ENCODE measurements at places on chromosomes 2 and 18. TPM values are rescaled to one million over a fixed set of nuclear protein-coding genes. Genes with fewer than 3 reads are reported as not detected.

The HNMT gene
- total RNA-seq, result 11.8 TPM

The ATL2 gene
- total RNA-seq, result 27.1 TPM

The IL36RN gene
- total RNA-seq, result not detected

DNA sequence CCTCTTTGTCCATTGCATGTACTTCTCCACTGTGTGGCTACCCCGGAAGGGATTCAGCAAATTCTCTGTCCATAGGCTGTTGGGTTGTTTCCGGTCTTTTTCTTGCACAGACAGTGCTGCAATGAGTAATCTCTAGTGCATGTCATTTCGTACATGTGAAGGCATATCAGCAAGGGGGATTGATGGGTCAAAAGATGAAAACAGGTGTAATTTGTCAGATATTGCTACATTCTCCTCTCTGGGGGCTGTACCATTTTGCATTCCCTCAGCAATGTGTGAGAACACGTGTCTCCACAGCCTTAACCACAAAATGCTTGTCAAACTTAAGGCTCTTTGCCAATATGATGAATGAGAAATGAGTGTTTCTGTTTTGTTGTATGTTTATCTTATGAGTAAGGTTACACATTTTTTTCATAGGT is 60.5 kb downstream of the KLHL29 start:
- DNase-seq, result no peak

The FAM237A gene
- 1.9 TPM for total RNA-seq

The CNTNAP5 gene
- not detected for total RNA-seq

DNA sequence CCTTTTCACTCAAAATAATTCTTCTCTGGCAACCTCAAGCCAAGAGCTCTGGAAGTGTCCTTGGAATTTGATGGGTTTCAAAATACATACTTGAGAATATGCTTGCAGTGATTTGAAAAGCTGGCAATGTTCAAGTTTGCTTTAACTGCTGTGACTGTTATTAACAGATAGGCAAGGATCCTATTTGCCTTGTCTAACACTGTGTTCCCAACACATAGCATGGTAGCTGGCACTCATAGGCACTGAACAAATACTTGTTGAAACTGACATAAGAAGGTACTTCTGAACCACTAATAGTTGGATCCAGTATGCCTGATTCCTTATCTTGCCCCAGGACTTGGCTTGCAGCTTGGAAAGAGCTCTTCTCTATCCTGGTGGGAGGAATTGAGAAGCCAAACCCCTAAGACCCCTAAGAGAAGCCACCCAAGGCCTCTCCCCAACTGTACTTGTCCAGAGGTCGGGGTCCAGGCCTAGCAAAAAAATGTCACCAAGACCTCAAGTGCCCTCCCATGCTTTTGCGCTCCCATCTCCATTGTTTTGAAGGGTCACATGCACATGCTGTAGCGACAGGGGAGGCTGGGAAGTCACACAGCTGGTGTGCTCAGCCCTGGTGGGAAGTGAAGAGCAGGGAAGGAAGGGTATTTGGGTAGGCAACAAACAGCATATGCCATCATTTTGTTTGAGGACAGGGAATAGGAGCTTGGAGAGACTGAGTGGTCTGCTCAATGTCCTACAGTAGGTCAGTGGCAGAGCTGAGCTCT is 118.4 kb upstream of the HAAO start:
- DNase-seq, result peak; percentile 46

DNA sequence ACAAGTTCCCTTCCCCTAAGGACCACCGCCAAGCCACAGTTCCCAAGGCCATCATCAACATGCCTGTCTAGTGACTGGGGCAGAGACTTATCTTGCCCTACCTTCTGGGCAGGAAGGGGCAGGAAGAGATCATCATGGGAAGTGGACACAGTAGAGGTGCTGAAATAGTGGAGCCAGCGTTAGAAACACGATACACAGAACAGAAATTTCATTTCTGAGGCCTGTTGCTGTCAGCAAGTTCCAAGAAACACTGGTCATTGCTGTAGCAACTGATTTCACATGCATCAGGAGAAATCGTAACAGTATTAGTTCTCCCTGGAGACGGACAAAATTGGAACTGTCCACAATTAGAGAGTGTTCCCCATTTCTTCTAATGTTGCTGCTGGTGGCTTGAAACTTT is 83.0 kb downstream of the COLEC12 start:
- no peak for DNase-seq

DNA sequence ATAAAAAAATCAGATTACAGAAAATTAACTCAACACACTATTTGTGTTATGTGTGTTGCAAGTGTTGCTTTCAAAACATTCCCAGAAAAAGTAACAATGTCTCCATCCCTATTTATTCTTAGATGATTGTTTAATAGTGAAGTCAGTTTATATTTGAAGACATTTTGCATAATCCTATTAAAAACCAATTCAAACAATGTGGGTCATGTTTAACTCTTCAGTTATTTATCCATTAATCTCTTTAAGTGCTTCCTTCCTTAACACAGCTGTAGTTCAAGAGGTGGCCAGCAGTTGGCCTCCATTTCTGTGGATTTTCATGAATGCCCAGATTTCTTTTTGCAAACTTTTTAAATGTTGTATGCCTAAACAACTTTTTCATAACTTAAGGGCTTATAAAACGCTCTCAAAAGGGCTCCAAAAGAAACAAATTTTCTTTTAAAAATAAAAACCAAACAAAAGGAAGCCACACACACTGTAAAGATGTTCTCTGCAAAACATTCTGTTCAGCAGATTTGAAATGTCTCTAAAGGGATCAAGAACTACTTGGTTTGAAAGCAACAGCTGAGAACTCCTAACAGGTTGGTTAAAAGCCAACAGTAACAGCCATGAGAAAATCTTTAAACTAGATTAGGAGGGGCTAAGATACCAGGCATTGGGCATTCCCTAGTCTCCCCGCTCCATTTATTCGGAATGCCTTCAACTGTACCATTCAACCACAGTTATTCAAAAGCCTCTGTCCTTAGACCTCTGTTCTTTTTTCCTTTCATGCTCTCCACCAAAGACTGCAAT is 71.5 kb downstream of the THADA start:
- no peak for DNase-seq

- DNase-seq, result no peak
These were observed 9.6 kb downstream of the ICA1L start for GRCh38 chr2:202861987-202862386.

The SIX3 gene
- not detected for total RNA-seq

GRCh38 chr2:64945973-64946768 is 43.0 kb upstream of the SLC1A4 start:
- no peak for DNase-seq

DNA sequence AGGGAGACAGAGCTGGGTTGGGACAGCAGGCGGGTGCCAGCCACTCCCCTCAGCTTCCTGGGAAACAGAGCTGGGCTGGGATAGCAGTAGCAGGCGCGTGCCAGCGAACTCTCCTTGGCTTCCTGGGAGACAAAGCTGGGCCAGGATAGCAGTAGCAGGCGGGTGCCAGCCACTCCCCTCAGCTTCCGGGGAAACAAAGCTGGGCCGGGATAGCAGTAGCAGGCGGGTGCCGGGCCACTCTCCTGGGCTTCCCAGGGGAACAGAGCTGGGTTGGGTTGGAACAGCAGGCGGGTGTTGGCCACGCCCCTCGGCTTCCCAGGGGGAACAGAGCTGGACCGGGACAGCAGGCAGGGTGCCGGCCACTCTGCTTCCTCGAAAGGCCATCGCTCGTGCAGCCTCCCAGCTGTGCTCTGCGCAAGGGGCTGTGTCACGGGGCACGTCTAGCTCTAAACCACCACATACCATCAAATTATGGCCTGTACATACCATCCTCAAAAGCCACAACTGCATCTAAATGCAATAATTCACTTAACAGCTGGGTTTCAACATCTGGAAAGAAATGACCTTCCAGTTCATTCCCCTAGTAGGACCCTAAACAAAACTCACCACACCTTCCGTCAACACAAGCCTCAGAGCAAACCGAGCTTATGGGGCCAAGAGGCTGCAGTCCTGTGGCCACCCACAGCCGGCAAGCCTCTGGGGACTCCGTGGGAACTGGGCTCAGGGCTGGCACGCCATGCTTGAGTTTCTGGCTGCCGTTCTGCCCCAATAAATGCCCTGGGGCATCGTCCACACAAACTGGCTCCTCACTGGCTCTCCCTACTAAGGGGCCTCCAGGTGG is 228.3 kb downstream of the TWIST2 start:
- DNase-seq, result no peak

GRCh38 chr2:41598161-41598894 is 449.5 kb upstream of the PKDCC start:
- DNase-seq, result no peak

The CRYGC gene
- total RNA-seq, result not detected

GRCh38 chr18:39057423-39058064 is 1491.9 kb upstream of the CELF4 start:
- no peak for DNase-seq

GRCh38 chr18:2758309-2758708 is 88.5 kb upstream of the EMILIN2 start:
- DNase-seq, result no peak

- DNase-seq, result no peak
These were observed 59.4 kb upstream of the HPCAL1 start for GRCh38 chr2:10242998-10243925.

GRCh38 chr18:63757541-63757940 is 17.7 kb upstream of the SERPINB7 start:
- no peak for DNase-seq

DNA sequence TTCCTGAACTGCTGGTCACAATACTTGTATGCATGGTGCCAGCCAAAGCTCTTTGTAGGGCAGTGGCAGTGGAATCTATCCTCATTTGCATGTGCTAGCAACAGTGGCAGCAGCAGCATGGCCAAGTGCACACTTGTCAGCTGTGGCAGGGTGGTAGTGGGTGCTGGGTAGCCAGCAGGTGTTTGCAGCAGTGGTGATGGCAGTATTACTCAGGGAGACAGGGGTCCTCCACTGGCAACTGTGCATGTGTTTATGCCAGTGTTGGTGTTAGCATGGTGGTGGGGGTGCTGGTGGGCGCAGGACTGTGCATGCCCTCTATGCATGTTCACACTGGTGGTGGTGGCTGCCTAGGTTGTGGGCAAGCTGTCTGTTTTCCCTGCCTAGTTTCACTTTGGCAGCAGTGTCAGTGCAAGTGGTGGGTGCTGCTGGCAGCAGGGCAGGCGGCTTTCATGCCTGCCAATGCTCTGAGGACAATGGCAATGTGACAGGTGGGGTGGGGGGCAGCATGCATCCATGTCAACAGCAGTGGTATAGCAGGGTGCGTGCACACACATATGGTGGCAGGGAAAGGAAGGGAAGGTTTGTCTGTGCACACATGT is 41.2 kb downstream of the GALNT13 start:
- no peak for DNase-seq

The SUMO1 gene
- 59.5 TPM for total RNA-seq

The RAX gene
- total RNA-seq, result not detected

GRCh38 chr2:161044095-161044865 is 115.9 kb upstream of the TANK start:
- no peak for DNase-seq

The C1GALT1C1L gene
- 0.48 TPM for total RNA-seq

DNA sequence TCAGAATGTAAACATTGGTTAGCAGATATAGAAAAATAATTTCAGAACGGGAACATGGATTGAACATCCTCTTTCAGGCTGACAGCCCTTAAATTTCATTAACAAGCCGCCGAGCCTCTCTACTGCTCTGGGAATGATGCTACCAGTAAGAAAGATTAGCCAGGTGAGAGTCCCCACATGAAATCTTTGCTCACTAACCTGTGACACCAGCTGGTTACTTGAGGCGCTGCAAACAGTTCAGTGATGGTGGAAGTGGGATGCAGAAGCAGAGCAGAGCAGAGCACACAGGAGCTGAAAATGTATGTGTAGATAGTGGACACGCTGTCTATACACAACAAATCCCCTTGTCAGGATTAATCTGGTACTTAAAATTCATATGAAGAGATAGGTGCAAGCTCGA is 721.1 kb downstream of the DPP10 start:
- DNase-seq, result no peak

GRCh38 chr18:28793901-28794300 is 617.0 kb upstream of the CDH2 start:
- no peak for DNase-seq

GRCh38 chr2:59277671-59278070 is 1036.5 kb upstream of the FANCL start:
- DNase-seq, result no peak

- no peak for DNase-seq
These were observed 5.6 kb upstream of the SMIM21 start for GRCh38 chr18:75433098-75433497.

DNA sequence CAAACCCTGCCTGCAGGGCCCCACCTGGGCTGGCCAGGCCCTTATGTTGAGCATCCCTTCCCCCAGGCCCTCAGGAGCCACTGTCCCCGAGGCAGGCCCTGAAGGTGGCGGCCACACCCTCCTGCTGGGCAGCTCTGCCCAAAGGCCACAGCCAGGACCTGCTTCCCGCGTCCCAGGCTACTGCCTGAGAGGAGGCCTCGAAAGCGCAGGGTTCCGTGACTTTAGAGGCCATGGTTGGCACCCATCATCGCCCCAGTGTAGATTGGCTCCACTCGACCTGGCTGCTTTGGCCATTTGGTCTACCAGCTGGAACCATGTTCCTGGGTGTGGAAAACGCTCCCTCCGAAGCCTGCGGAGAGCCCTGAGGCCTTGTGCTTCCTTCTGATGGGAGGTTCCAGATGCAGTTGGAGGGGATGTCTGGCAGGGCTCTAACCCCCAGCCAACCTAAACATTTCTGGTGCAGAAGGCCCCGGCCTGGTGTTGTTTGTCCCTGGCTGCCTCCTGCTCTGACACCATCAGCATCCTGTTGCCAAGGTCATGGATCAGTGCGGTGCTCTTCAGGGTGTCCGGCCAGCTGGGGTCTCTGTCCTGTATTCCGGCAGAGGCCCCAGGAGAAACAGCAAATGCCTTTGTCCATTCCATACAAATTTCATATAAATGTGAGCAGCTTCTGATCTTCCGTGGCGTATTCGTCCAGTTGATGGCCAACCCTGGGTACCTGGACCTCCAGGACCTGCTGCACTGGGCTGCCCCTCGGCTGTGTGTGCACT is 14.7 kb downstream of the CAPN10 start:
- DNase-seq, result peak; percentile 67

Data from cardiac septum (tissue), 1 donor.